ENCODE measurements at places on chromosomes 1 and 21. TPM values are rescaled to one million over a fixed set of nuclear protein-coding genes. Genes with fewer than 3 reads are reported as not detected.

Gene FAM72C
- total RNA-seq, result 0.16 TPM

Gene REN
- total RNA-seq, result not detected

Gene KCNJ15
- total RNA-seq, result 2.6 TPM

Gene OR6N1
- total RNA-seq, result not detected

Gene VASH2
- total RNA-seq, result 1.8 TPM

Gene TRIM62
- 2.8 TPM for total RNA-seq

Gene C1QB
- total RNA-seq, result 133 TPM

Gene BSND
- not detected for total RNA-seq

Gene SLC25A34
- total RNA-seq, result 7.3 TPM

Gene TXNDC12
- 29.9 TPM for total RNA-seq

Gene NR0B2
- total RNA-seq, result 6.5 TPM

Gene MFSD2A
- total RNA-seq, result 3.8 TPM

Gene CHD5
- total RNA-seq, result 0.39 TPM

Gene RNU1-4
- 15,401 TPM for total RNA-seq

Gene GPR157
- 40.6 TPM for total RNA-seq

Gene NTMT2
- 0.73 TPM for total RNA-seq

Gene GBP5
- 1.7 TPM for total RNA-seq

Data from left cardiac atrium (tissue), 4 donors.